ENCODE measurements at places on chromosomes 2 and 18.

DNA sequence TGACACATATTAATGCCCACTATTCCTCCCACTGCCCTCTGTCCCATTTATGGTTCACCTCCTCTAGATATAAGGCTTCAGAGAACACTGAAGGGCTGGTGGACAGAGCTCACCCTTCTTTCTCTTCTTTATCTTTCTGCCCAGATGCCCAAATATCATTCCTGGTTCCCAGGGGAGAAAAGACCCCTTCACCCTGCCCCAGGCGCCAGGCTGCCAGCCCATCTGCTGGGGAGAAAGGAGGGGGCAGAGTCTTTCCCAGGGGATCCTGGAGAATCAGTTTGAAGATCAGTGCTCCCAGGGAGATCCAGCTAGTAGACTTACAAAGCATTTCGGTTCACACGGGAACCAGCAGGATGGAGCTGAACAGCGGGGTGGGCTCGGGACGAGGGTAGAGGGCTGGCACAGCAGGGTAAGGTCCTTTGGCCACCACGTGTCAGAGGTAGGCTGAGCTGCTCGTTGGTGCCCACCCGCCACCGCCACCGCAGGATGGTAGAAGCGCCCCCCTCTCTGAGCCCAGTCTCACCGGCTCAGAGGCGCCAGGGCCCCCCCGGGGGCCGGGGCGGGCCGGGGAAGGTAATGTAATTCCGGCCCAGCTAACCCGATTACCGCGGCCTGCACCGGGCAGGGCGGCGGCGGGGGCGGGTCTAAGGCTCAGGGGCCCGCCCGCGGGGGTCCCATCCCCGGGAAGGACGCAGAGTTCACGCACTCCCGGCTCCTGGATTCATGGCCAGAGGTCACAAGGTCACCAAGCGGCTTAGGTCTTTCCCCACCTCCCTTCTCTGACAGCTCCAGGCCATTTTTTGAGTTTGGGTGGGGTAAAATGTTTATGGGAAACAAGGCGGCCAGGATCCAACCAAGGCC lies 1.3 kb upstream of the TLX2 start:
- peak; percentile 97 for DNase-seq

DNA sequence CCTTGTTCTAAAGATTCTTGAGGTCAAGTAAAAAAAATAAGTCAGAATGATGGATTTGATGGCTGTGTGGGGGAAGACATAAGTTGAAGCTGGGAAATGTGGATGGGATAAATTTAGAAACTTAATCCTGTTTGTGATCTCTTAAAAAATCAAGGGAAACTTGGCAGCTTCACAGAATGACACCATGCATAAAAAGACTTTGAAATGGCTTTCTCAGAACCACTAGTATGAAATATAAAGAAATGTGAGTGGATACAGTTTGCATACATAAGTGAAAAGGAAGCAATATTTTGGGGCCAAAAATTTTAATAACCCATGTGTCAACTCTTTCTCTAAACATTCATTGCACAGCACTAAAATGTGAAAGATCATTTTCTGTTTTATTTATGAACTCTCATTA lies 21.7 kb downstream of the CDH19 start:
- peak; percentile 11 for DNase-seq

DNA sequence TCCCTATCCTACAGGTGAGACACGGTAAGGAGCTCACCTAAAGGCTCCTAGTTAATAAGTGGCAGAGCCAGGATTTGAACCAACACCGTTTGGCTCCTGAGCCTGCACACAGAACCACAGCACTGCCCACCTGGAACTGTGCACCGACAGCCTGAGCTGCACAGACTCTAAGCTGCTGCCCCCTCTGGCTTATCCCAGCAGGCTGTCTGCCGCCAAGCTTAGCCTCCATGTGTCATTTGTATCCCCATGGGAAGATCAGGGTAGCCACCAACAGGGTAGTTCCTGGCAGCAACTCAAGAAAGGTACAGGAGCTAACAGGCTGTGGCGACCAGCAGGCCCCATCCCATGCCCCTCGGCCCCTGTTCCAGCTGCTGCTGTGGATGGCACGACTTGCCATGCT lies 135.7 kb downstream of the LRRC30 start:
- DNase-seq = peak; percentile 87

DNA sequence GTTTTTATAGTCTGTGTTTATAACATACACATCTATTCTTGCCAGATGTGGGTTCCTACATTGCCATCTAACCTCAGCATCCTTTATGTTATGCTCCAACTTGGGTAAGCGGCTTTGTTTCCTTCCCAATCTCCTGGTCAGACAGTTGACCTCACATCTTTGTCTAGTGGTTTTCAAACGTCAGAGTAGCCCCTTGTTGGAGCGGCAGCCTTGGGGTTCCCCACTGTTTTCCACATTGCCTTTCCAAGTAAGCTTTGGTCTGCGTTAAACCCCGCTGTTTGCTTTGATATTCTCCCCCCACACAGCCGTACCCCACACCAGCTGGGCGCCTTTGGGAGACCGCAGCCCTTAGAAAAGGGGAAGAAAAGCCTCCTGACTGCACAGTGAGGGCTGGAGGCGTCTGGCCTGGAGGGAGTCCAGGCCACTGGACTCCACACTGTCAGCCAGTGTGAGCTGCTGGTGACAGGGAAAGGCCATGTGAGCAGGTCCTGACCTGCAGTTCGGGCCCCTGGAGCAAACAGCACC lies 83.3 kb downstream of the MALT1 start:
- DNase-seq = no peak

GRCh38 chr2:1049691-1050090 lies 99.0 kb downstream of the SNTG2 start:
- no peak for DNase-seq

- no peak for DNase-seq
Measured at GRCh38 chr2:19763731-19764130, 138.1 kb downstream of the TTC32 start.

Data from NCI-H82 (cell line).